ENCODE measurements at places on chromosomes 3 and 15. TPM values are rescaled to one million over a fixed set of nuclear protein-coding genes. Genes with fewer than 3 reads are reported as not detected.

SEMA5B gene
- total RNA-seq, result 0.47 TPM

CACNA1D gene
- not detected for total RNA-seq

SERINC4 gene
- 0.23 TPM for total RNA-seq

UTS2B gene
- not detected for total RNA-seq

IL17RB gene
- total RNA-seq, result not detected

TMEM40 gene
- not detected for total RNA-seq

GRCh38 chr3:66702126-66702525 is 201.3 kb upstream of the LRIG1 start:
- no peaks in the 10 kb centered on the region for H3K4me1 ChIP-seq
- H3K27me3 ChIP-seq, result no peaks in the 10 kb centered on the region
- no peak for DNase-seq

- DNase-seq, result no peak
- H3K27me3 ChIP-seq, result no peaks in the 10 kb centered on the region
- no peak overlapping the region for H3K4me3 ChIP-seq
- peaks cover 46% of the 10 kb centered on the region for H3K36me3 ChIP-seq
- H3K27ac ChIP-seq, result no peak overlapping the region
Observed at GRCh38 chr3:184165543-184165942, 9.1 kb upstream of the AP2M1 start.

DNA sequence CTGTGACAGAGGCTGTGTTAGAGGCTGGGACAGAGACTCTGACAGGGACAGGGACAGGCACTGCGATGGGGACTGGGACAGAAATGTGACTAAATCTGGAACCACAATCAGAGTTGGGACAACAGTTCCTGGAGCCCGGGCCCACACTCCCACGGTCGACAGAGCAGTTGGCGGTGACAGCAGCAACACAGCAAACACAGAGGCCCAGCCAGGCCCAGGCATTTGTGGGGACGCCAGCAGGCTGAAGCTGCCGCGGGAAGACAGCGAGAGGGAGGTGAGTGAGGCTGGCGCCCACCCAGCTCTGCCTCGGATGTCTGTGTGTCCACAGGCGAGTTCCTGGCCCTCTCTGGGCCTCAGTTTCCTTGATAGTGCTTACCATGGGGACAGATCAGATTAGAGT is 9.3 kb upstream of the HCN4 start:
- H3K4me3 ChIP-seq, result no peak overlapping the region
- peaks cover 24% of the 10 kb centered on the region for H3K27me3 ChIP-seq
- H3K27ac ChIP-seq, result no peak overlapping the region
- no peaks in the 10 kb centered on the region for H3K36me3 ChIP-seq
- DNase-seq, result no peak

DNA sequence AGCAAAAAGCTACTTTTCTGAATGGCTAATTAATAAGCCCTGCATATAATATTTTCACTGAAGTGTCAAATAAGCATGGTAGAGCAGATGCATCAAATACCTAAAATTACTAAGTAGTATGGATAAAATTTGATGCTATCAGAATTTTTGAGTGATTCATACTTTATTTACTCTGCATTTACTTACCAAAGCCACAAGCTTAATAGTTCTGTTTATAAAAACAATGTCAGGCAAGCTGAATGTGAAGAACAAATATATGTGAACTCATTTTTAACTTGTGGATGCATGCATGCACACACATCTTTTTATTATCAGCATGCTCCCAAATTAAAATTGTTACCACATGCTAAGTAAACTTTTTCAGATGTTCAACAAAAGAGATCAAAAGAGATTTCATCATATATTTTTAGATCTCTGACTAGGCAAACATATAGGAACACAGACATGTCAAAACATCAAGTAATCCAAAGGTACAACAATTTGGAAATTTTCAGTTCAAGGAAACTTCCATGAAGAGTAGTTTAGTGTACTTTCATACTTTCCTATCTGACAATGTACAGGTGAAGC is 969.4 kb downstream of the ROBO1 start:
- no peak overlapping the region for H3K4me3 ChIP-seq
- DNase-seq, result no peak
- peaks cover 13% of the 10 kb centered on the region for H3K4me1 ChIP-seq
- no peak overlapping the region for H3K27ac ChIP-seq
- H3K36me3 ChIP-seq, result no peaks in the 10 kb centered on the region

DNA sequence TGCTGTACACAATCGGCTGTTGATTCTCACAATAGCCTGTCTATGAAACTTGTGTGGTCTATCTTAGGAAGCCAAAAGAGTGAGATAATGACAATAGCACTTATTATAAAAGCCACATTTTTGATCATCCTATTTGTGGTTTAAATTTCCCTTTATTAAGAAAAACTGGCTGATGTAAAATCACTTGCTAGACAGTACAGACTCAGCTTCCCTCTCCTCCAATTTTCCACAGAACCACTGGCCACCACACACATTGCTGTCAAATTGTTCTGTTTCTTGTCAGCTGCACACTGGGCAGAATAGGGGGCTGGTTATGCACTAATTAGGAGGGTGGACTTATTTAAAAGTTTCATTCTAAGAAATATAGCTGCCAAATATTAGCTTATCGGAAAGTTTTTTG is 425.9 kb downstream of the EPHA3 start:
- no peaks in the 10 kb centered on the region for H3K36me3 ChIP-seq
- no peaks in the 10 kb centered on the region for H3K27me3 ChIP-seq
- no peak overlapping the region for H3K4me3 ChIP-seq
- DNase-seq, result no peak
- no peaks in the 10 kb centered on the region for H3K4me1 ChIP-seq
- no peak overlapping the region for H3K27ac ChIP-seq

DNA sequence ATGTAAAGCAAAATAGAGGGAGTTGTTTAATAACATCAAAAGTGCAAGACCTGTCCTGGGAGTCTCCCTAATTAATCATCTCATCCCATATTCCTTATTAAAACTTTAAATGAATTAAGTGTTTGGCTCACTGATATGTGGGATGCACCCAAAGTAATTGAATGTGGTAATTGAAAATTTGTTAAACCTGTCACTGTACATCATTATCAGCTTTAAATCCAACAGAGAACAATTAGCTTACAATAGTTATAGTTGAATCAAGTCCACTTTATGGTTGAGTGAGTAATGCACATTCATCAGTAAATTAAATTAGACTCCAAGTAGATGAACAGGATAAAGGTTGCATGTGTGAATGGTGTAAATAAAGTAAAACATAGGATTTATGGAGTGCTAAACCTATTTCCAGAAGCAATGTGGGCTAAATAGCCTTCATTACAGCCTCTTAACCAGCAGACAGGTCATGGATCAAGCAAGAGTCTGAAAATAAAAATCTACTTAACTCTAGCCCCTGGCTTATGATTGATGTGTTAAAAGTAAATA is 608.2 kb upstream of the CCDC54 start:
- DNase-seq, result no peak
- H3K4me3 ChIP-seq, result no peak overlapping the region
- H3K27me3 ChIP-seq, result no peaks in the 10 kb centered on the region
- no peak overlapping the region for H3K27ac ChIP-seq
- no peaks in the 10 kb centered on the region for H3K36me3 ChIP-seq

Measured in naive thymus-derived CD8-positive, alpha-beta T cell (primary cell).